Hindlimb muscle (tissue), 1 donor: ENCODE measurements at places on chromosomes 13 and 19.

DNA sequence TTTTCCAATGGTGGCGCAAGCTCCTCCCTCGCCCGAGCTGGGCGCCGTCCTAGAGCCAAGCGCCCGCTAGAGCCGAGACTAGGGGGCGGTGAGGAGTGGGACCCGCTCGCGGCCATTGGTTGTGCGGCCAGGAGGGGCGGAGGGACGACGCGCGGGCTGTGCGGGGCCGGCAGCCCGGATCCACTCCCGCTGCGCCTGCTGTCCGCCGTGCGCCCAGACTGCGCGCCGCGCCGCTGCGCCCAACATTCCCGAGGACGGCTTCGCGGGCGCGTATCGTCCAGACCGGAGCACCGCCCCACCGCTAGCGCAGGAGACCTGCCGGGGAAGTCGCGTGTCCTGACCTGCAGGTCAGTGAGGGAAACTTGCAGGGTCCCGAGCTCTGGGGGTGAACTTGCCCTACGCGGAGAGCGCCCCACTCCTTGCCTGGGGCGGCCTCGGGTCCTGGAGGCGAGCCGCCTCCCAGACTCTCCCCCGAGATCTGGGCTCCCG lies at the start of gene SERTM1:
SERTM1 (plus strand) TSS at position 183 of the 489 bp plus-strand sequence. CDS start 21,059 bp downstream, outside the sequence.
- peak; percentile 28 for DNase-seq

- DNase-seq = no peak
Measured at GRCh38 chr13:39311619-39312018, 273.4 kb downstream of the NHLRC3 start.

DNA sequence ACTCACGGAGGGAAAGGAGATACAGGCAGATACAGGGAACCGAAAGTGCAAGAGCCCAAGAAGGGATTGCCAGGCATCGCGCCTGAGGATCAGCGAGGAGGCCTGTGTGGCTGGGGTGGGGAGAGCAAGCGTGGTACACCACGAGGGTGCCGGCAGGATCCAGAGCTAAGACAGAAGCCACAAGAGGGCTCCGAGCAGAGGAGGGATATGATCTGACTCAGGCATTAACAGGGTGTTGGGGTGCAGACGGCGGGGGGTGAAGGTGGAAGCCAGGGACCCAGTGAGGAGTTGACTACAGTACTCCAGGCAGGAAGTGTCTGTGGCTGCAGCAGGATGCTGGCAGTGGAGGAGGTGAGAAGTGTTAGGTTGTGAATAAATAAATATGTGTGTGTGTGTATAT lies 5.4 kb upstream of the PPP1R37 start:
- no peak for DNase-seq

DNA sequence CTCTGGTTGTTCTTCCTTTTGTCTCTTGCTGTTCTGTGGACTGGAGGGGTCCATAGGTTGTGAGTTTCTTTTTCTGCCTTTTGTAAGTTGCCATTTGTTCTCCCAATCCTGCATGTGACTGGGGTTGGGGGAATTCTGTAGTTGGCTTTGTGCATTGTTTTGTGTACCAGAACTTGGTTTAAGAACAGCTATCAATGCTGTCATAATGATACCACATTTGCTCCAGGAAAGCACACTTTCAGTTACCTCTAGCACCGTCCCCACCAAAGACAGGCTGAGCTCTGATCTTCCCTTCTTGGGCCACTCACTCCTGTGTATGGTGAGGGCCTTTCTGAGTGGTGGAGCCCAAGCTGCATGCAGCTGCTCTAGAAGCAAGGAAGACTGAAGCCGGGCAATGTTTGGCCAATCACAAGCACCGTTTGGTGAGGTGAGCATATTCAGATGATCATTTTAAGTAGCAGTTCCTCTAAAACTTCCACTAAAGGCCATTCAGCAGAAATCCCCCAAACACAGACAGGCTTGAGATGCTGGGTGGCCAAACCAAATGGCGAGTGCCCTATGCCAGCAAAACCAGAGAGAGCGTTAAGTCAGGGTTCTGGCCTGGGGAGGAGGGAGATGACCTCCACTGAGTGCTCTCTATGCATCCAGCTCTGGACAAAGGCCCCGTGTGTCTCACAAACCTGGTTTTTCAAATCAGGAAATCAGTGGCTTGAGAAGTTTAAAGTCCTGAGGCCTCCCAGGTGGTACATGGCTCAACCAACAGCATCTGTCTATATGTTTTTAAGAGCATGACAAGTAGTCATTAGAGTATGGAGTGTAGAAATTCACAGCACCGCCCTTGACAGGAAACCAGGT lies 120.7 kb upstream of the SPATA13 start:
- no peak for DNase-seq

- no peak for DNase-seq
Measured at GRCh38 chr19:13619203-13619632, 112.9 kb upstream of the CACNA1A start.

- DNase-seq = no peak
Measured at GRCh38 chr13:98326291-98326690, 149.2 kb upstream of the RNF113B start.

DNA sequence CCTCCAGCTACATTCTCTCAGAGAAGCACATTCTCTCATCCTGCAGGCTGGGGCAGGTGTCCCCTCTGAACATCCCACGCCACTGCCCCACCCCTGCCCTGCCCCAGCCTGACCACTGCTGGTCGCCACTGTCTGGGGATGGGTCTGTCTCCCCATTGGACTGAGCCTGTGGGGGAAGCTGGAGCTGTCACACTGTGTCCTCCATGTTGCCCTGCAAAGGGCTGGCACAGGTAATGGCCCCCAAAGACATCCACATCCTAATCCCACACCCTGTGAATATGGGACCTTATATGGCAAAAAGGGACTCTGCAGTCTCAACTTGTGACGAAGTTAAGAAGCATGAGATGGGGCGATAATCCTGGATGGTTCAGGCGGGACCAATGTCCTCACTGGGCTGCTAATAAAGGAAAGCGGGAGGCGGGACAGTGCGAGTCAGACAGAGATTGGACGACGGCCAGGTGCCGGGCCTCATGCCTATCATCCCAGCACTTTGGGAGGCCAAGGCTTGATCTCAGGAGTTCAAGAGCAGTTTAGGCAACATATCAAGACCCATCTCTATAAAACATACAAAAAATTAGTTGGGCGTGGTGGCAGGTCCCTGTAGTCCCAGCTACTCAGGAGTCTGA lies 9.1 kb downstream of the AP2S1 start:
- no peak for DNase-seq

- DNase-seq = no peak
Measured at GRCh38 chr13:34207334-34207733, 389.4 kb downstream of the RFC3 start.

GRCh38 chr13:49388091-49388635 lies 55.7 kb downstream of the CAB39L start:
- no peak for DNase-seq

- no peak for DNase-seq
Measured at GRCh38 chr13:22665506-22665905, 515.3 kb upstream of the SGCG start.

DNA sequence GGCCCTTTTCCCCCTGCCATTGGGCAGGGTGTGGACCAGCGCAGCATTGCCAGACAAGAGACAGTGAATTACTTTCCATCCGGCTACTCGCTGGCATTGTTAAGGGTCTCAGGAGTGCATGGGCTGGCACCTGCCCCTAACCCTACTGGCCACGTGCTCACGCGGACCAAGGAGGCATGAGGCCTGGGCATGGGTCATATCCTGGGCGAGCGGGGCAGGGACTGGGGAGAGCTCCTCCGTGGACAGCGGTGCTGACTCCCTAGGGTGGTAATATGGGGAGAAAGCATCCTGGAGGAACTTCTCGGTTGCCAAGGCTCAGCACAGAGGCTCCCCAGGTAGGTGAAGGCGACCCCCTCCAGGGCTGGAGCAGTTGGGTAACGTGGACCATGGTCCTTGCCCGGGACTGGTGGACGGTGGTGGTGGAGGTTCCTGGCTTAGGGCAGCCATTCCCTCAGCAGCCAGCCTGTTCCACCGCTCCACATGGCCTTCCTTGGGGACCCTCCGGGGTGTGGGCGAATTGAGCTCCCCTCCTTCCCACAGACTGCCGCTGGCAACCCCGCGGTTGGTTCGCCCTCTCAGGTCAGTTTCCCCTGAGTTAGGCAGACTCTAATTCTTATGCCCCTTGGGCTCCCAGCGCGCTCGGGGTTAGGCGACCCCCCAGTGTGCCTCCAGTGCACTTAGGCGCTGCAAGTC lies 465.1 kb downstream of the SLITRK5 start:
- no peak for DNase-seq

DNA sequence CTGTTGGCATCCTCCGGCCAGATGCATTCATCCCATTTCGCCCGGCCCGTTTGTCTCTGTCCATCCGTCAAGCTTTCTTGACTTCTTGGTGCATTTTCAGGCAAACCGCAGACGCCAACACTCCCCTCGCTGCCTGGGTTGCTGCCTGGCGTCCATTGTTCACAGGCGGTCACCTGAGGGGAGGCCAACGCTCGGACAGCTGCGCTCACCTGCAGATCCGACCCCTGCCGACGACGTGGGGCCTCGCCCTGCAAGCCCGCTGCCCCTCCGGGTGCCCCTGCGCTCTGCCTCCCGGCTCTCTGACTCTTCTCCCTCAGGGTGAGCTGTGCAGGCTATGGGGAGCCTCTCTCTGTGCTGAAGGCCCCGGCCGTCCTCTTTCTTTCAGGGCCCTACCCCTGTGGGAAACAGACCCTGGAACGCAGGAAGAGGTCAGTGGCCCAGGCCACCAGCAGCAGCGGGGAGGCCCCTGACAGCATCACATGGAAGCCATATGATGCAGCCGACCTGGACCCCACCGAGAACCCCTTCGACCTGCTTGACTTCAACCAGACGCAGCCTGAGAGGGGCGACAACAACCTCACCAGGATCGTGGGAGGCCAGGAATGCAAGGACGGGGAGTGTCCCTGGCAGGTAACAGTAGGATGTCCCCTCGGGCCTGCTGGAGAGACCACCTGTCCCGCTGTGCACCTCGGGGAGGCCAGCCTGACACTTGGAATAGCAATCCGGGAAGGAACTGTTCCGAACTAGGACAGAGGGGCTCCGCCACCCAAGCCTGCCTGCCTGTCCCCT lies 14.8 kb upstream of the PROZ start:
- DNase-seq = no peak

DNA sequence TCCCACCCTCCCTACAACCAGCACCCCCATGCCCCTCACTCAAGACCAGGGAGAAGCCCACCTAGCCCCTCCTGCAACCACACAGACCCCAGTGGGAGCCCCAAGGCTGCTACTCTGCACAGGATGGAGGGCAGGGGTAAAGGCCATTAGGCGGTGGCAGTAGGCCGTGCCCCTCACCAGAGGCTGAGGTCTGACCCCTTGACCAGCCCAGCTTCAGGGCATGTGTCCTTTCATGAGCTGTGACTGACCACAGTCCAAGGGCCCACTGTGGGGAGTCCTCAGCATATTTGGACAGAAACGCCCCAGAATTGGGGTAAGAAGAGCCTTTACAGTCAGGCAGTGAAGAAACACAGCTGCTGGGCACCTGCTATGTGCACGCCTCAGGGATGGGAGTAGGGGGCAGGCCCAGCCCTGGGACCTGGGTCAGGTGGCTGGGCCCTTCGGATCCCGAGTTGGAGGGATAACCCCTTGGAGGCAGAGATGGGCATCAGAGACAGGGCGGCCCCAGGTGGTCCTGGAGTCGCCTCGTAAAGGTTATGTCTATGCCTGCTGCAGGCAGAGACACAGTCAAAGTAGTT lies 1.7 kb upstream of the RPS5 start:
- DNase-seq = no peak

GRCh38 chr13:89455741-89456140 lies 1784.6 kb downstream of the SLITRK5 start:
- no peak for DNase-seq

- no peak for DNase-seq
Measured at GRCh38 chr19:14425696-14426138, 6.6 kb upstream of the DDX39A start.

GRCh38 chr19:48969276-48970138 lies 4.4 kb downstream of the FTL start:
- no peak for DNase-seq

DNA sequence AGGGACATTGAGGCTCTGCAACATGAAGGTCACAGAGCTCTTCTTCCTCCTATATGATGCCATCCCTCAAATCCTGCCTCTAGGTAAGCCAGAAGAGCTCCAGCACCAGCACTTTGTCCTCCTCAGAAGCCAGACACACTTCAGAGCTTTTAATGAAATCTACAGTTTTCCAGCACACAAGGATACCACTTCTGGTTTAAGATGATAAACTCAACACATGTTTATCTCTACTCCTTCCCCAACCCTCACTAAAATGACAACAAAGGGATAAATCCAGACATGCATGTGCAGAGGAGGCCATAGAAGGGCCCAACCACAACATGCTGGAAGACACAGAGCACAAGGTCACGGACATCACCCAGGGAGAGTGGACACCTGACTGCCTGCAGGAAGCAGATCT lies 195.3 kb downstream of the USP12 start:
- DNase-seq = no peak

GRCh38 chr13:95607366-95607765 lies 37.1 kb downstream of the DZIP1 start:
- DNase-seq = no peak

DNA sequence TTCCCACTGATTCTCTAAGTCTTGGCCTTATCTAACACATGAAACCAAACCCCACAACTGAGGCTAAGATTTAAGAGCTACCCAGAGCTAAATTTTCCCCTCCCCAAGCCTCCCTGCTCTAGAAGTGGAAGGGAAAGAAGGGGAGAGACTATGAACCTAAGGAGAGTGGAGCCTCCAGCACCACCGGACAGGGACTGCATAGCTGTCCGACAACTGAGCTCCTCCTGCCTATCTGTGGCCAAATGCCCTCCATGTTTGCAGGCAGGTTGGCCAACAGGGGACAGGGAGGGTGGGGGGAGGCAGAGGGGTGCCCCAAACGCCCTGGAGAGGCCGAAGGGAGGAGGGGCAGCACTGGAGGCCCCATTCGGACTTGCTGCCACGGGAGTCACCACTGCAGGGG lies 6.0 kb upstream of the NAPA start:
- no peak for DNase-seq

GRCh38 chr19:6590827-6591319 lies at the start of gene CD70:
CD70 (minus strand) TSS chr19:6591150; CDS start chr19:6591002, 148 bp downstream.
- DNase-seq = no peak
